ENCODE measurements at places on chromosomes 11 and 22.

DNA sequence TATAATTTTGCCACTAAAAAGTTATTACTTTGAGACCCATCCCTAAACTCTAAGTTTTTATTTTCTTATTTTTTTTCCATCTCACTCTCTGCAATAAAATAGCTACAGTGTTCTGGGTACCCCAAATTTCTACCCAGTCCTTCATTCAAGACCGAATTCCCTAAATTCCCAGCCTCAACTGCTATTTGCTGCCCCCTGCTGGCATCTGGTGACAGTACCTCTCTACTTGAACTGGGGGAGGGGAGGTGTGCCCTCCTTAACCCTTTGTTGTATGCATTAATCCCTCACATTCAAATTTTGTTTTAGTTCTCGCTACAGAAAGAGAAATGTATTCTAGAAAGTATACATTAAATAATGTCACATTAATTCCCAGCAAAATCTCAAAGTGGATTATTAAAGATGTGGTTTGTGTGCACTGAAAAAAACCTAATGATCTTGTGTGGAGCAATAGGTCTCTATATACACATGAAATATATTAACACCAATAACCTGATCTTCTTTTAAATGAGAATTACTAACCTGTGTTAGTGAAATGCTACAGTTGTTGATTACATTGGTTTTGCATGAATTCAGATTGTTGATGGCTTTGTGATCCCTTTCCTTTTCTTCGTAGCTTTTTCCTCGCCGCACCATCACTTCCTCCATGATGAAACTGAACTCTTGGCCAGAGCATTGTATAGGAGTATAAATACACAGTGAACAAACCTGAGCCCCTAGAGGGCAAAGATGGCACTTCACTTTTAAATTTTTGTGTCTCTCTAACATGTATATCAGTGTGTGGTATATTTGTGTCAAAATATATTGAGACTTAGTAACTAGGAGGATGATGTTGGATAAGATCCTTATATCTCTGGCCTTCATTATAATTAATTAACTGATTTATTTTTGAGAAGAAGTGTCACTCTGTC, 590.0 kb downstream of the METTL15 start:
- no peak for DNase-seq

DNA sequence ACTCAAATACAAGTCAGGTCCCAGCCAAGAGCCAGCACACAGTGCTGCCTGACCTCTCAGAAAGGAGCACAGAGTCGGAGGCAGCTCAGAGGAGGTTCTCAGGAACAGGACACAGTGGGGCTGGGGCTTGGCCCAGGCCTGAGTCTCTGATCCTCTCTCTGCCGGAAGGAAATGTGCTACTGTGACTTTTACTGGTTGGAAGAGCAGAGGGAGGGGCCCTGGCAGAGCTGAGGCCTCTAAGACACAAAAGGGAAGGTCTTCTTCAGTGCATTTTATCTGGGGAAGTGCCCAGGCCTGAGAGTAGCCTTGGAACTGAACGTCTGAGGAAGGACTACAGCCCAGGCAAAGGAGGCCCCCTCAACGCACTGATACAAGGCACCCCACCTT, 16.2 kb upstream of the CASTOR1 start:
- peak; percentile 33 for DNase-seq

- no peak for DNase-seq
These were observed 6.3 kb upstream of the CTSD start for GRCh38 chr11:1770061-1770460.

DNA sequence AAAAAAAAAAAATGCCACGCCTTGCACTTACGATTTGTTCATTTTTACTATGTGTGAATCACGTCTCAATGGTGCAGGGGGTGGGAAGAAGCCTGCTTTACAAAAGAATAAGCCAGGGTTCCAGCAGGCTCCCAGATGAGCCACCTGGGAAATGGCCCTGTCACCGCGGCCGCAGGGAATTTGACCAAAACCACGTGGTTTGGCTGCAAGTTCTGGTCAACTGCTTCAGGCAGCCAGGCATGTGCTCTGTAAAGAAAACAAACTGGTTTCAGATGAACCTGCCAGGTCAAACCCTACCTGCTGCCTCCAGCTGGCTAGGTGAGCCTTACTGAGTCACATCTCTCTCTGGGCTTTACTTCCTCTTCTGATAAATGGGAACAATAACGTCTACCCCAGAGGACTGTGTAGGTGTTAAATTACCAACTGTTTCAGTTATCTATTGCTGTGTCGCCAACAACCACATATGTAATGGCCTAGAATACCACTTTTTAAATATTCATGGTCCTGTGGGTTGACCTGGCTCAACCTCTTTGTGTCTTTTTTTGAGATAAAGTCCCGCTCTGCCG, 30.5 kb upstream of the GCAT start:
- DNase-seq = no peak

GRCh38 chr11:91164452-91164822, 941.6 kb upstream of the CHORDC1 start:
- no peak for DNase-seq

DNA sequence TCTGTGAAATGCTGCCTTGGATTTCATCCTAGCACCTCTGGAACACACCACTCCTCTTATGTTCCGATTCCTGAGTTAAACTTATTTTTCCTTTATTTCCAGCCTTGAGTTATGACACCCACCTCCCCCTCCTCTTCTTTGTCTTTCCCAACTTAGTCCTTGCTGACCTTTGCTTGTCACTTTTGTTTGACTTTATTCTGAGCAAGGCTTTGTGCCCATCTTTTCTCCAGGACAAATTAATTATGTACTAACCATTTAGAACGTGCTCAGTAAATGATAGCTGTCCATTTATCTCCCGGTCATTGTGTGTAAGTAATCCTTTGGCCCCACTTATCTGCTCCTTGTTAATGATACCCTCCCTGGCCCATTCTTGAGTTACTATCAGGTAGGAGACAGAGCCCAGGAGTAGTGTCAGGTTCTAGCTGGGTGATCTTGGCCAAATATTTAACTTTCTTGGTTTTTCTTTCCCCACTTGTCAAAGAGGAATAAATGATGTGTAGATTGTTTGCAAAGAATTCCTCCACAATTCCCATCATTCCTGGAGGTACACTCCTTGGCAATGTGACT, 44.2 kb downstream of the EXPH5 start:
- no peak for DNase-seq

DNA sequence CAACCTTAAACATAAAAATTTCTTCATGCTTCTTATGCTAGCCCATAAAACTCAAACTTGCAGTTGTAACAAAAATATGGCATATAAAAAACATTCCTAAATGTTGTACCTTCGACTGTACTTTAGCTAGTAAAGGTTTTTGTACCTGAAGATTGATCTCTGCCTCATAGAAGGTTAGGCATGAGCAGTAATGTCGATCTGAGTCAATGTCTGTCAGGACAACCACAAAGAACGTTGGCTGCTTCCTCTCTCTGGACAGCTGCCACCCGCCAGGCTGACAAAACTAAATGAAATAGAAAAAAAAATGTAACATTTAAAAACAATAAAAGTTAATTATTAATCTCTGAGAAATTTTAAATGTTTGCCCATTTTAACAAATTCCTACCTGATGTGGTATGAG, 251.3 kb downstream of the SBF2 start:
- no peak for DNase-seq

DNA sequence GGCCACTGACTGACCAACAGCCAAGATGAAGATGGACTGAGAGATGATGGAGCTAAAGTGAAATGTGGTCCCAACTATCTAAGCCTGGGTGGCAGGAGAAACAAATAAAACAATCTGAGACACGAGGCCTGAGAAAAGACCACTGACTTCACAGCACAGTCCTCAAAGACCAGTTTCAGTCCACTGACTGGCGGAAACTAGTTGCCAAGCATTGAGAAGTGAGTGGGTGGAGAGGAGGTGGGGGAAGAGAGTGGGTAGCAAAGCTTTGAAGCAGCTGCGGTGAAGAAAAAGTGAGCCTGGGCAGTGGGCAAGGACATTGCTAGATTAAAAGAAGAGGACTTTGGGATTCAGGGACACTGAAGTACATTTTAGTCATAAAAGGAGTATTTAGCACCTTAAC, 1.9 kb downstream of the MS4A1 start:
- DNase-seq = no peak

- no peak for DNase-seq
These were observed 551 bp downstream of the DBX1 start for GRCh38 chr11:20159466-20160381.

DNA sequence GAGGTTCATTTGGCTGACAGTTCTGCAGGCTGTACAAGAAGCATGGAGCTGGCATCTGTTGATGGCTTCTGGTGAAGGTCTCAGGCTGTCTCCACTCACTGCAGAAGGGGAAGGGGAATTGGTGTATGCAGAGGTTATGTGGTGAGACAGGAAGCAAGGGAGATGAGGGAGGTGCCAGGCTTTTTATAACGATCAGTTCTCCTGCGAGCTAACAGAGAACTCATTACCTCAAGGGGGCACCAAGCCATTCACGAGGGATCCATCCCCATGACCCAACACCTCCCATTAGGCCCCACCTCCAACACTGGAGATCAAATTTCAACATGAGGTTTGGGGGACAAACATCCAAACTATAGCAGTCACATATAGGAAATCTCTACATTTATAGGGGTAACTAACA, 38.7 kb upstream of the E2F8 start:
- DNase-seq = no peak

DNA sequence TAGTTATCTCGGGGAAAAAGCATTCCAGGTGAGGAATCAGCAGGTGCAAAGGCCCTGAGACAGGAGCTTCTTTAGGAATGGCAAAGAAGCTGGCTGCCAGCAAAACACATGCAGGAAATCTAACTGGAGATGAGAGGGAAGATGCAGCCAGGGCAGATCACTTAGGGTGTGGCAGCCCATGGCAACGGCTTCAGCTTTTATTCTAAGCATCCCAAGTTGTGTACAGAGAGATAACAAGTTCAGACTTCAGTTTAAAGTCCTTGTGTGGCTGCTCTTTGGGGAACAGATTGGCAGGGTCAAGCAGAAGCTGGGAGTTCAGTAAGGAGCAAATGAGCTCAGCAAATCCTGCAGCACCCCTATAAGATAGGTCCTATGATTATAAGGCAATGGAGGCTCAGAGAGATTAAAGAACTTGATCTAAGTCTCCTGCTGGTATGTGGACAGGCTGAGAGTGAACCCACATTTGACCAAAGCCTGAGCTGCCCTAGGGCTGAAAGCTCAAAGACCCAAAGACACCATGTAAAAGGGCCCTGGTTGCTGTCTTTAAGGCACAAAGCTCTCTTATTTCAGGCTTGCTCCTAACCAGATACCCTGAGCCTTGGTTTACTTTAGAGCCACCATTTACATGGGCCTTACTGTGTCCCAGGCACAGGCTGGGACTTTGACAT, 466.8 kb downstream of the SOX6 start:
- no peak for DNase-seq

DNA sequence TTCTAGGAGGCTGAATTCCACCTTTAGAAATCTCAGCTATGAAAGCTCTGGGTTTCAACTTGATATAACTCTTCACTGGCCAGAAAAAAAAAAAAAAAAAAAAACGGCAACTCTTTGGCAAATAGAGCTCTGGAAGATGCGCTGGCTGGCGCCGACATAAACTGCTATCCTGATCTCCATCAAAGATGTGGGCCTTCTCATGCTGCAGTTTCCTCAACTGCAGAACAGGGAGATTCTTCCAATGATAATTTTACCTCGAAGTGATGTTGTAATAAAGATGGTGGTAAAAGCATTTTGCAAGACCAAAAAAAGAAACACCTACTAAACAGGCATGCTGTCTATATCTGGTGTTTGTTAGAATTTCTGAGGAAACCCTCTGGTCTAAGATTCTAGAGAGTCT, 20.3 kb downstream of the FLI1 start:
- DNase-seq = no peak

DNA sequence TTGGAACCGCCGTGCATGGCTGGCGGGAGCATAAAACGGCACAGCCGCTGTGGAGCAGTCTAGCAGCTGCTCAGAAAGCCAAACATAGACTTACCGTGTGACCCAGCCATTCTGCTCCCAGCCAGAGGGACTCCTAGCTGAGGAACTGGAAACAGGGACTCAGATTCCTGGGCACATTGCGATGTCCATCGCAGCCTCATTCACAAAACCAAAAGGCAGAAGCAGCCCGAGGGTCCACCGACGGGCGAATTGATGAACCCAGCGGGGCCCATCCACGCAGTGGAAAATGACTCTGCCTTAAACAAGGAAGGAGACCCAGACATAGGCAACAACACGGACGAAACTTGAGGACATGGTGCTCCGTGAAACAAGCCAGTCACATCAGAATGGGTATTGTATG, 5.7 kb upstream of the MUC5B start:
- DNase-seq = no peak

DNA sequence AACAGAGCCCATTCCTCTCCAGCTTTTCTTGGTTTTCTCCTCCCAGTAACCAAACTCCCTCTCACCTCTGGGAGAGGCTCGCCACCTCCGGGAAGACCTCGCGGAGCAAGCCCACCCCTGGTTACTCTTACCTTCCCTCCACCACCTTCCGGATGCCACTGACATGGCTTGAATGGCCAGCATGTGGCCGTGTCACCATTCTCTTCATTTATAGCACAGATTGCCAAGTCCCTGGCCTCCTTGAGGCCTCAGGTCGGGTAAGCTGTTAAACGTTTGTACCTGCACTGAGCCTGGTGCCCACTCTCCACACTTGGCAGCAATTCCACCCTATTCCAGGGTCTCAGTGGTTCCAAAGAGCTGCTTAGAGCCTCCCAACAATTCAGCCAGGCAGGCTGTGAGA, 8.0 kb upstream of the FXYD2 start:
- no peak for DNase-seq

DNA sequence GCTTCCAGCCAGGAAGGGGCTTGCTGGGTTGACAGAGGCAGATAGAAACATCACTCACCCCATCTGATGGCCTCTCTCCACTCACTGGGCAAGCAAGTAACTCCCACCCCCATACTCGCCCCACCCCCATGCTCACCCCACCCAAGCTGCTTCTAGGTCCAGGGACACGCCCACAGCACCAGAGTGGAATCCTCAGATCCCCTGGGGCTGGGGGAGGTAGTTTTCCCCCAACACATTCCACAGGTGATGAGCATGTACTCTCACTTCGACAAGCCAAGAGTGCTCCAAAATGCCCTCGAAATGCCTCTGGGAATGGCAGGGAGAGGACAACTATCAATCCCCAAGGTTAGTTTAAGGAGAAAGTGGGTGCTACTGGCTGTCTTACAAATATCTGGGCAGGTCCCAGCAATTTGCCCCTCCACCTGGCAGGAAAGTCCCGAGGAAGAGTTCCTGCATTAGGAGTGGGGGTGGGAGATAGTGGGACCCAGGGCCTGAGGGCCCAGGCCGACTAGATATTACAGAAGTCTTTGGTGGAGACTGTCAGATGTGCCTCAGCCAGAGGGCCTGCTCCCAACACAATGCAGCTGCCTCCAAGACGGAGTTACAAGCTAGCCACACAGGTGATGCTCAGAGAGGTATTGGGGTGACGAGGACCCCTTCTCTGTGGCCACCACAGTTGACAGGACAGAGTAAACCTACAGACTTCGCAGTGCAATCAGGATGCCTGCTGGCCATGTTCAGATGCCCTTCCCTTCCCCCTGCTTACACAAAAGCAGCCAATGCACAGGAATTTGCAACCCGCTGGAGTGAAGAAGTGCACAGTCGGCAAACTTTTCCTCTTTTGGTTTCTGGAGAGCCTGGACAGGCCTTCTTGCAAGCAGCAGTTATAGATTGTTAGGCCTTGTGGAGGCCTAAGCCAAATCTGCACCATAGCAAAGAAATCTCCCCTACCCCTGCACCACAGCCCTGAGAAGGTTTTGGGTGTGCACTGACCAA, 2.9 kb upstream of the LMO1 start:
- DNase-seq = no peak

- DNase-seq = no peak
These were observed 734.3 kb downstream of the BRD1 start for GRCh38 chr22:49093192-49093880.
